ENCODE measurements at places on chromosomes 1 and 21.

DNA sequence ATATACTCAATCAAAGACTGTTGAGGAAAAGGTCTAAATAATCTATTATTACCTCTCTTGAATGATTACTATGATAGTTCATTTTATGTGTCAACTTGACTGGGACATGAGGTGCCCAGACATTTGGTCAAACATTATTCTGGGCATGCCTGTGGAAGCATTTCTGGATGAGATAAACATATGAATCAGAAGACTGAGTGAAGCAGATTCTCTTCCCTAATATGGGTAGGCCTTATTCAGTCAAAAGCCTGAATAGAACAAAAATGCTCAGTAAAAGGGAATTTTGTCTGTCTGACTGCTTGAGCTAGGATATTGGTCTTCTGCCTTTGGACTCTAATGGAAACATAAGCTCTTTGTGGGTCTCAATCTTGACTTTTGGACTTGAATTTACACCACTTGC, 73.3 kb upstream of the SOX13 start:
- DNase-seq, result no peak
- no peak overlapping the region for H3K27ac ChIP-seq
- no peaks in the 10 kb centered on the region for H3K4me1 ChIP-seq
- H3K36me3 ChIP-seq, result no peaks in the 10 kb centered on the region
- H3K27me3 ChIP-seq, result no peaks in the 10 kb centered on the region

GRCh38 chr1:77279929-77280328, 1.9 kb upstream of the AK5 start:
- H3K27me3 ChIP-seq, result no peaks in the 10 kb centered on the region
- no peak overlapping the region for H3K4me3 ChIP-seq
- no peak overlapping the region for H3K27ac ChIP-seq
- H3K4me1 ChIP-seq, result peaks cover 30% of the 10 kb centered on the region
- no peak for DNase-seq
- no peaks in the 10 kb centered on the region for H3K36me3 ChIP-seq

DNA sequence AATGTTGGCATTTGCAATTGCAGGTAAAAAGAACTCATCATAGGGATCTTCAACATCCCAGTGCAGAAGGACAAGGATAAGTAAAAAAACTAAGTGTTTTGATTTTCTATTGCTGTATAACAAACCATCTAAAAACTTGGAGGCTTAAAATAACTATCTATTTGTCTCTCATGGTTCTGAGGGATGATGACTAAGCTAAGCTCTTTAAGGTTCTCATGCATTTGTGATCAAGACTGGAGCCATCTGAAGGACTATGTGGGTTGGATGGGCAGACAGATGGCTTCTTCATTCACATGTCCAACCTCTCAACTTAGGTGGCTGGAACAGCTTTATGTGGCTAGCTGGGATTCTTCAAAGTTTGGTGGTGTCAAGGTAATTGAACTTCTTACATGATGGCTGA, 51.5 kb downstream of the RPL5 start:
- H3K27ac ChIP-seq, result peak overlapping the region; percentile 12
- DNase-seq, result no peak
- H3K4me1 ChIP-seq, result peaks cover 46% of the 10 kb centered on the region

- H3K27ac ChIP-seq, result no peak overlapping the region
- no peak for DNase-seq
- no peaks in the 10 kb centered on the region for H3K4me1 ChIP-seq
- no peaks in the 10 kb centered on the region for H3K36me3 ChIP-seq
- H3K27me3 ChIP-seq, result peaks cover 3% of the 10 kb centered on the region
- no peak overlapping the region for H3K4me3 ChIP-seq
Observed at GRCh38 chr1:236041631-236042618, 23.0 kb downstream of the NID1 start.

DNA sequence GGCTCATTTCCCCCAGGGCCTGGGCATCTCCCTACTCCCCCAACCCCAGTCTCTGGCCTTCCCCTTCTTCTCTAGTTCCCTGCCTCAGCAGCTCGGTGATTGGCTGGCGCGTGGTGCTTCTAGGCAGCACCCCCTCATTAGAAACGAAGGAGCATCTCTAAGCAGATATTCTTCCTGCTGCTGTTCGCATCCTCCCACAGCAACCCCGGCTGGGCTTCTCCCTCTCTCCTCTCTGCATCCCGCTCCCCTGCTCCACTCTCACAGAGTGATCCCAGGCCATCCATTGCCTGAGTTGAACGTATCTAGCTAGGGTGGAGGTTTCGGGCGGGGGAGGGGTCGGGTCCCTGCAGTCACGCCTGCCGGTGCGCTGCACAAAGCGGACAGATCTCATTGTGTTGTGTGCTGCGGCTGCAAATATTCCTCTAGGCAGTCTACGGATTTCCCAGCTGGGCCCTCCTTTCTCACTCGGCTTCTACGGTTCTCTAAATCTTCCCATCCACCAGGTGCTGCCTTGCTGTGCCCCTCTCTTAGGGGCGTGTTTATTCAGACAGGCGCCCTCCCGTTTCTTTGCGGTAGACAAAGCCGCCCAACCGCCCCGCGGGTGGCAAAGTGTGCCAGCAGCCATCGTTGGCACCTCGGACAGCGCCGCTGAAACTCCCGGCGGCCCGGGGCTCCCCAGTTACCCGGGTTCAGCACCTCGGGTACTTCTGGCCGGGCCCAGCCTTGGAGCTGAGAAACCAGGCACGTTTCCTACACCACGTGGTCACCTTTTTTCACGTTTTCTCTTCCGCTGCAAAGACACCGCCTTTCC, 2.2 kb downstream of the CACNA1E start:
- no peak overlapping the region for H3K27ac ChIP-seq
- DNase-seq, result no peak

DNA sequence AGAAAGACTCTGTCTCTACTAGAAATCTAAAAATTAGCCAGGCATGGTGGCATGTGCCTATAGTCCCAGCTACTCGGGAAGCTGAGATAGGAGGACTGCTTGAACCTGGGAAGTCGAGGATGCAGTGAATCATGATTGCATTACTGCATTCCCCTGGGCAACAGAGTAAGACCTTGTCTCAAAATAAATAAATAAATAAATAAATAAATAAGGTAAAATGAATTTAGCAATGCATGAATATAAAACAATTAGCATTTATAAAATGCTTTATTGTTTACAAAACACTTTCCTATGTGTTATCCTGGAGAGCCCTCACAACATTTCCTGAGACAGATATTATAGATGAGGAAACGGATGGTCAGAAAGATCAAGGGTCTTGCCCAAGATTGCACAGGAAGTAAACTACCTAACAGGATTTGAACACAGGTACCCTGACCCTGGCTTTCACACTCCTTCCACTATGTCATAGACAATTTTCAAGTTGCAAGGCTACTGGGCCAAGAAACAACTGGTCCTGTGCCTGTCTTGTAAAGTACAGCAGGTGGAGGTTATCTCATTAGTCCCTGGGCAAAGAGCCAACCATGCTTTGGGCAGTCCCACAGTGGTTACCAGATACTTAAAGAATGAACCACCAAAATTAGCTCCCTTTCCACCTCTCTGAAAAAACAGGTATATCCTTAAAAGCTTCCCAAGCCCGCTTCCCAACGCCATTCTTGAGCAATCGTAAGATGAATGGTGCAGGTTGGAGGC, 15.4 kb upstream of the VSIG8 start:
- no peak overlapping the region for H3K4me3 ChIP-seq
- peaks cover 16% of the 10 kb centered on the region for H3K4me1 ChIP-seq
- no peaks in the 10 kb centered on the region for H3K36me3 ChIP-seq

DNA sequence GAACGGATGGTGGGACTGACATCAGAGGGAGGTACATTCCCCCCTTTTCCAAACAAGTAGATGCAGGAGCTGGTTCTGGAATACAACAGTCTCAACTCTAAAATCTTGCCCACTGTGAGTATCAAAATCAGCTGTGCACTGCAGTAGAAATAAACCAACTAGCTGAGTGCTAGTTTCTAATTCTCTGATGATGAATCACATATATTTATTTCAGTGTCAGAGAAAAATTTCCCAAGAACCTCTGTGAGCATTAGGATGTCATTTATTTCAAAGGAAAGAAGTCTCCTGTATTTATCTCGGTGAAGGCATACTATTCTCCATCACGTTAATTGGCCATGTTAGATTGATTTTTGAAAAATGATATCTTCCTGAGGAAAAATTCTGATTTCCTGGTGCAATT, 67.1 kb downstream of the LHX9 start:
- DNase-seq, result no peak
- no peak overlapping the region for H3K27ac ChIP-seq
- H3K36me3 ChIP-seq, result no peaks in the 10 kb centered on the region
- H3K4me3 ChIP-seq, result no peak overlapping the region
- H3K4me1 ChIP-seq, result no peaks in the 10 kb centered on the region
- no peaks in the 10 kb centered on the region for H3K27me3 ChIP-seq

- no peaks in the 10 kb centered on the region for H3K36me3 ChIP-seq
- H3K27me3 ChIP-seq, result no peaks in the 10 kb centered on the region
- no peak for DNase-seq
- H3K4me3 ChIP-seq, result peak overlapping the region; percentile 46
Observed at GRCh38 chr1:43990271-43991199, 864 bp upstream of the CCDC24 start.

GRCh38 chr1:100077531-100077930, 55.2 kb downstream of the SASS6 start:
- H3K27ac ChIP-seq, result no peak overlapping the region
- H3K4me3 ChIP-seq, result no peak overlapping the region

DNA sequence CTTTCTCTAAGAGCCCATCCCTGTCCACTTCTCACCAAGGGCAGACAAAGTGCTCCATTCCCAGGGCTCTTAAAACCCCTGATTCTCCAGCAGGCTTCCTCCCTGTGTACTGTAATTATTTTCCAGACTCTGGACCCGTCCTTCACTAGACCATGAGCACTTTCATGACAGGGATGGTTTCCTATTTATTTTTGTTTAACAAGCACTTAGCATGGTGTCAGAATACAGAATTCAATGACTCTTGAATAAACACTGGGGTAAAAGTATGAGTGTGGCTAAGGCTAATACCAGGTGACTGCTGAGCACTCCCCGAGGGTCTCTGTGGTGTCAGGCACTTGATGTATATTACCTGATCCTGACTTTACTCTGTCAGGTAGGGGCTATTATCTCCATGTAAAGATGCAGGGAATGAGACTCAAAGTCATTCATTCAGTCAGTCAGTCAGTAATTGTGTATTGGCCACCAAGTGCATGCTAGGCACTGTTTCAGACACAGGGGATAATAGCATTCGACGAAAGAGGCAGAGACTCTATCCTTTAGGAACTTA, 47.2 kb downstream of the C1orf21 start:
- no peaks in the 10 kb centered on the region for H3K4me1 ChIP-seq
- no peaks in the 10 kb centered on the region for H3K36me3 ChIP-seq
- DNase-seq, result no peak
- no peak overlapping the region for H3K27ac ChIP-seq

DNA sequence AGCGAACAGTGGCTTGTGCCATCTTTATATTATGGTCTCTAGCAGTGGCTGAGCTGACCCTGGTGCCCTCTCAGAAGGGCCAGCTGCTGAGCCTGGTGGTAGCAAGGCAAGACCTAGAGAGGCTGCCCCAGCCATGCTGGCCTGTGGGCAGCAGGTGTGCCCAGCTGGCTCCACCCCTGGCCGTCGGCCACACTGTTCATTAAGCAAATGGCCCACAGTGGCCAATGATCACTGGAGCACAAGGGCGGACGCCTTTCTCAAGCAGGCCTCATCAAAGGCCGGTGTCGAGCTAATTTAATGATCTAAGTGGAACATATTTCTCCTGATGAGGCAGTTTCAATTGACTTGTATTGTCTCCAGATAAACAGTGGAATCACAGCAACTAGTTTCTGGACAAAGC, 89.4 kb downstream of the GRIK3 start:
- no peak for DNase-seq
- no peaks in the 10 kb centered on the region for H3K36me3 ChIP-seq
- H3K4me1 ChIP-seq, result no peaks in the 10 kb centered on the region
- no peaks in the 10 kb centered on the region for H3K27me3 ChIP-seq

- no peaks in the 10 kb centered on the region for H3K27me3 ChIP-seq
- H3K4me3 ChIP-seq, result no peak overlapping the region
- DNase-seq, result no peak
- no peaks in the 10 kb centered on the region for H3K4me1 ChIP-seq
- H3K27ac ChIP-seq, result no peak overlapping the region
Observed at GRCh38 chr1:94522304-94522703, 19.3 kb downstream of the F3 start.

DNA sequence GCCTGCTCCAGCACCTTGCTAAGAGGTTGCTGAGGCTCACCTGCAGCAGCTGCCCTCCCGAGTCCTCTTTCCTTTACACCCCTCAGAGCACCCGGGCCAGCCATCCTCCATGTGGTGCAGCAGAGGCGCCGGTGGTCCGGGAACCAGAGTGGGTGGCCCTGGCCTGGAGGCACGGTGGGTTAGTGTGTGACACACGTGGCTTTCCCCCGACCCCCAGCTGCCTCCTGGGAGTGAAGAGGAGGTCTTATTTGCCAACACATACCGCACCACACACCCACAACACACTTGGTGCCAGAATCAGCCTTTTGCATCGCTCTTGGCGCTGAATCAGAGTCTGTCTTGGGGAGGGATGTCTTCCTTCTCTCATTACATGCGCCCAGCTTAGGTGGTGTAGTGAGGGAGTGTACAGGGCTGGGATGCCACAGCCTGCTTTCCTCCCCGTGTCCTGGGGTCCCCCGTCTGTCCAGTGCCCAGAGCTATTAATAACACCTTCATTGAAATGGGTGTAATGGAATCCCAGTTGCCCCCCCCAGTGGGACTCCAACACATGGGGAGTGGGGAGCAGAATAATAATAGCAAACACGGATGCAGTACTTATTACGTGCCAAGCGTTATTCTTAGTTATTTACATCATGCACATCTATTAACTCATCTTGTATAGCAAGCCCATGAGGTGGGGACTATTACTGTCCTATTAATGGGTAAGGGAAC, 38.2 kb downstream of the MAPKAPK2 start:
- H3K27me3 ChIP-seq, result no peaks in the 10 kb centered on the region
- H3K27ac ChIP-seq, result no peak overlapping the region
- H3K4me1 ChIP-seq, result peaks cover 54% of the 10 kb centered on the region
- no peak for DNase-seq

- DNase-seq, result no peak
- H3K4me1 ChIP-seq, result no peaks in the 10 kb centered on the region
- no peak overlapping the region for H3K27ac ChIP-seq
- no peaks in the 10 kb centered on the region for H3K36me3 ChIP-seq
- H3K4me3 ChIP-seq, result no peak overlapping the region
- H3K27me3 ChIP-seq, result no peaks in the 10 kb centered on the region
Observed at GRCh38 chr1:84406346-84406861, 8.1 kb downstream of the DNASE2B start.

DNA sequence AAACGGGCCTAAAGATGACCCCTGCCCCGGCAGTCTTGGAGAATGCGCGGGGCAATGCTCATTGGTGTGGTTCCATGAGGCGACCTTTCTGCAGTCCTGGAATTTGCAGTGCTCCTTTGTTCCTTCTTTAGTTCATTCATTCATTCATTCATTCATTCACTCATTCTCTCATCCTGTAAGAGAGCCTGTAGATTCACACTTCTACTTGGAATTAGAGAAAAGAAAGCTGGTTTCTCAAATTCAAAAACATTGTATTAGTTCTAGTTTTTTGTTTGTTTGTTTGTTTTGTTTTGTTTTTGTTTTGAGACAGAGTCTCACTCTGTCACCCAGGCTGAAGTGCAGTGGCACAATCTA, 31.6 kb downstream of the PAX7 start:
- no peak for DNase-seq
- H3K4me1 ChIP-seq, result no peaks in the 10 kb centered on the region
- H3K4me3 ChIP-seq, result no peak overlapping the region
- H3K27me3 ChIP-seq, result no peaks in the 10 kb centered on the region

GRCh38 chr1:69921486-69921885, 283.9 kb downstream of the LRRC40 start:
- no peak overlapping the region for H3K4me3 ChIP-seq
- H3K27me3 ChIP-seq, result no peaks in the 10 kb centered on the region
- H3K4me1 ChIP-seq, result no peaks in the 10 kb centered on the region
- DNase-seq, result no peak
- H3K27ac ChIP-seq, result no peak overlapping the region
